Dermis blood vessel endothelial cell (primary cell): ENCODE measurements at places on chromosomes 3 and 15. TPM values are rescaled to one million over a fixed set of nuclear protein-coding genes. Genes with fewer than 3 reads are reported as not detected.

The FEZF2 gene
- total RNA-seq = not detected in 2 replicates

The ZNF80 gene
- total RNA-seq = not detected in 2 replicates

The CFAP92 gene
- total RNA-seq = 1.9 and 2.4 TPM in 2 replicates

The DNAJA4 gene
- total RNA-seq = 3.9 and 5.6 TPM in 2 replicates

The PAQR9 gene
- total RNA-seq = not detected in 2 replicates

The P2RY1 gene
- total RNA-seq = 0.88 and 2.4 TPM in 2 replicates

The KLHL25 gene
- 5.4 and 7.9 TPM in 2 replicates for total RNA-seq

The TRPM1 gene
- total RNA-seq = 1.9 TPM in 1 of 2 replicates, not detected in the other

The GOLGA8G gene
- total RNA-seq = not detected in 2 replicates

The STARD5 gene
- 2.1 and 2.6 TPM in 2 replicates for total RNA-seq
